ENCODE measurements at places on chromosomes 6 and 20. TPM values are rescaled to one million over a fixed set of nuclear protein-coding genes. Genes with fewer than 3 reads are reported as not detected.

GRCh38 chr6:116229287-116229913, 24.5 kb downstream of the TSPYL4 start:
- DNase-seq: peak; percentile 66

GRCh38 chr6:141988954-141989705, 143.6 kb upstream of the GJE1 start:
- peak; percentile 80 for DNase-seq

GPR63 gene
- under 0.01 TPM for total RNA-seq

WFDC12 gene
- total RNA-seq: not detected

GPSM3 gene
- total RNA-seq: 3.1 TPM

ARMC2 gene
- total RNA-seq: 0.79 TPM

RFX6 gene
- not detected for total RNA-seq

DNA sequence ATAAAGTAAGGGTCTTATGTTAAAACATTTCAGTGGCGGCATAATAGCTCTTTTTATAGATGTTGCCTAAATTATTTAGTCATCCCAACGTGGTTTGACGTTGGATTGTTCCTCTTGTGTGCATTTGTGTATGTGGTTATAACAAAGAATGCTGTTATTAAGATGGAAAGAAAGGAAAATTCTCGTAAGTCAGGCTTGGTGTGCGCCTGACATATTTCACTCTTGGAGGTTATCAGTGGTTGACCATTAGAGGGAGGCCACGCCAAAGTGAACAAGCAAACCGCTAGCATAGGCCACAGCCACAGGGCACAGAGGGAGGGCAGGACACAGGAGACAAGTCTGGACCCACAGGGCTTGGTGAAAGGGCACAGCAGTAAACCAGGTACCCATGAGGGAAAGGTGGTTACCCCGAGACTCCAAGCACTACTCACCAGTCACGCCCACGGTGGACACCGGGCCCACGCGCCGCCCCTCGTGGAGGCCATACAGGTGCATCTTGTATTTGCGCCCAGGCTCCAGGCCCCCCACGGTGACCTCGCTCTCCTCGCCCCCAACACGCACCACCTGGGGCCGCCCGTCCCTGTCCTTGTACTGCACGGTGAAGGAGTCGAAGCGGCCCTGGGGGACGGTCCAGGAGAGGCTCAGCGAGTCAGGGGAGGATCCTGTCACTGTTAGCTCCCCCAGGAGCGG, 22.9 kb downstream of the CYP21A2 start:
- DNase-seq: no peak

GRCh38 chr6:111173946-111174345, 86.6 kb downstream of the SLC16A10 start:
- peak; percentile 1 for DNase-seq

ADGRF1 gene
- not detected for total RNA-seq

CBFA2T2 gene
- 5.3 TPM for total RNA-seq

- peak; percentile 50 for DNase-seq
These were observed 57.4 kb downstream of the SYTL3 start for GRCh38 chr6:158707120-158707820.

DNA sequence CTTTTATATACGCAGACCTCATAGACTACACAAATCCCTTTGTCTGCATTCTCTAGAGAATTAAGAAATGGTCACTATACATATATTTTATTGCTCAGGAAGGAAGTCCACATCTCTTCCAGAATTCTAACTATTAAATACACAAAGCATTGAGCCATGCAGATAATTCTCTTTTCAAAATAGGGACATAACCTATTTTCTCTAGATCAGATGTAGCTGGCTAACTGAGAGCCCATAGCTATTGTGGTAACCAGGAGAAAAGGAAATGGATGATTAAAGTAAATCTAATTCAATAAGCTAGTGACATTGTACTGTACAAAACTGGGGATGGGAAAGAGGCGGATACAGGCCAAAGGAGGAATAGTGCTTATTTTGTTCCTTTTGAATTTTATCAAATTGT, 137.2 kb downstream of the BACH2 start:
- DNase-seq: no peak

GRCh38 chr6:28343898-28344677, 5.7 kb upstream of the ZKSCAN3 start:
- no peak for DNase-seq

- no peak for DNase-seq
These were observed 22.8 kb upstream of the FOXC1 start for GRCh38 chr6:1586861-1587450.

GRCh38 chr6:37309692-37310091, 44.1 kb upstream of the RNF8 start:
- no peak for DNase-seq

DNA sequence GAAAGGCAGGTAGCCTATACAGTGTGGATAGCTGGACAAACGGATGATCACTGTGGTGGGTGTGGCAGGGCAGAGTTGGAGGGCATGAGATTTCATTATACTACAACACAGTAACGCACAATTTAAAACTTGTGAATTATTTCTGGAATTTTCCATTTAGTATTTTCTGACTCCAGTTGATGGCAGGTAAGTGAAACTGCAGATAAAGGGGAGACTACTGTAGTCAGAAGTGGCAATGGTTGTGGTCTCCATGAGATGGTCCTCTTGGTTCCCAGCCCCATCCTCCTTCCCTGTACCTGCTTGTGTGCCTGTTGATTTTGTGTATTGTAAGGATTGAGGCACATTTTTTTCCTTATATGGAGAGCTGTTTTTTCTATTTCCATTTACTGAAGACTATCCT, 22.5 kb upstream of the SCAF8 start:
- no peak for DNase-seq

GRCh38 chr6:67887747-67888545, 747.1 kb upstream of the ADGRB3 start:
- no peak for DNase-seq

DNA sequence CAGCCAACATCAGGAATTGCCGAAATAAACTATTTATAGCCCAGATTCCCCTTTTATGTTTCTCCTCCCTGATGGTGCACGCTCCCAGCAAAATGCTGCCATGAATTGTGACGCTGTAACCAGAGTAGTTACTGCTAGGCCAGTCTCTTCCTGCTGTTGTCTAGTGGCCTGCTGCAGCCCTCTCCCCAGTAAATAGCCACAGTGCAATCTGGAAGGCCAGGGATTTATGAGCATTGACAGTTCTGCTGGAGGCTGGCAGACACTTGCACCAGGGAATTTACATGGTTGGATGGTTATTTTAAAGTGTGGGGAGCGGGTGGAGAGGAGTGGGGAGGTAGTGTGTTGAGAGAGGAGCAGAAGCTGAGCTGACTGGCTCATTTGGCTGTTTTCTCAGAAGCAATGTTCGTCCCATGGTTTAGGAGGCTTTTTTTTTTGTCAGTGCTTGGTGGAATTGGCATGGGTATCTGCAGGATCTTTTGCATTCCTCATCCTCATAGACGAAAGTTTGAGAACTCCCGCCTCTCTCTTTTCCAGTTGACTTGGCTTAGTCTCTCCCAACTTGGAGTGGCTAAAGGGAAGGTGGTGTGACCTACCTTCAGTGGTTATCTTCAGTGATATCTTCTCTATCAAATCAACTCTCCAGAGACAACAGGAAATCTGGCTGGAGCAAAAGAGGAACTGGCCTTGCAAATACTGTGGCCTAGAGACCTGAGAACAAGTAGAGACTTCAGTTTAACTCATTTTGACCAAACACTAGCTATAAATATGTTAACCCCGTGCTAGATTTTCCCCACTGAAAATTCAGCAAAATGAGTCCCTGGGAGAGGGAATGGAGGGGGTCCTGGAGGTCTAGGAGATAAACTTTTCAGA, 99.3 kb upstream of the VSTM2L start:
- DNase-seq: no peak

GRCh38 chr6:41201764-41202173, 820 bp upstream of the TREML2 start:
- DNase-seq: no peak

HCRTR2 gene
- not detected for total RNA-seq

TMEM200A gene
- total RNA-seq: 0.34 TPM

GRCh38 chr20:57819691-57820380, 110.0 kb upstream of the PMEPA1 start:
- DNase-seq: no peak

TRIM38 gene
- 8.9 TPM for total RNA-seq

DNA sequence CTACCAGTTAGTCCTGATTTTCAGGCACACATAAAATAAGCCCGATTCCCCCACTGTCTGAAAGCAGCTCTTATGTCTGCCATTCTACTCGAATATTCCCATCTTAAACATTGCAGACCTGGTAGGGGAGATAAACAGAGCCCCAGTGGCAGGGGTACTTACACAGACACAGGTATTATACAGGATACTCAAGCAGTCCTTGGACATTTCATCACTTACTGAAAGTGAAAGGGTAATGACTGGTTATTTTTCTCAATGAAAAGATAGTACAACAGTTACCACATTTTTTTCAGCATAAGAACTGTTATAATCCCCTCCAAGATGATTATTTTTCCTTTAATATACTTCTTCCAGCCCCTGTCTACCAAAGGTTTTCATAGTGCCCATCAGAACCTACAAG, 37.8 kb downstream of the TRPC4AP start:
- no peak for DNase-seq

- no peak for DNase-seq
These were observed 13.7 kb downstream of the SPATA2 start for GRCh38 chr20:49901588-49901987.

PRPF6 gene
- total RNA-seq: 79.6 TPM

GRCh38 chr6:55584654-55585354, 5.8 kb upstream of the HMGCLL1 start:
- no peak for DNase-seq

MTRF1L gene
- 24.8 TPM for total RNA-seq

XKR7 gene
- total RNA-seq: not detected

SMLR1 gene
- total RNA-seq: not detected

LHFPL5 gene
- total RNA-seq: not detected

FLOT1 gene
- 124 TPM for total RNA-seq

DNA sequence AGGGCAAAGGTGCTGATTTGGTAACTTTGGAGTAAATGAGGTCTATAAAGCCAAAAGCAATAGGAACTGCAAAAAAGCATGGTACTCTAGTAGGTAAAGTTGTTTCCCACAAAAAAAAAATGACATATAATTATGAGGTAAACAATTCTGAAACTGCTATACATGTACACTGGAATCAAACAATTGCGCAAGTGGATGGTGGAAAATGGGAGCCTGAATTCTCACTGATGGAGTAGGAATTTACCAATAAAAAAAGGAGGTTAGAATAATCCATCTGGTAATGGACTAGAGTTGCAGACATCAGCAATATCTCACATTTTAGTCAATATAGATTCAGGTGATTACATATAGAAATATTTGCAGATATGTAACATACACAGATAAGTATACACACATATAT, 5.0 kb upstream of the KAT14 start:
- DNase-seq: no peak

DNA sequence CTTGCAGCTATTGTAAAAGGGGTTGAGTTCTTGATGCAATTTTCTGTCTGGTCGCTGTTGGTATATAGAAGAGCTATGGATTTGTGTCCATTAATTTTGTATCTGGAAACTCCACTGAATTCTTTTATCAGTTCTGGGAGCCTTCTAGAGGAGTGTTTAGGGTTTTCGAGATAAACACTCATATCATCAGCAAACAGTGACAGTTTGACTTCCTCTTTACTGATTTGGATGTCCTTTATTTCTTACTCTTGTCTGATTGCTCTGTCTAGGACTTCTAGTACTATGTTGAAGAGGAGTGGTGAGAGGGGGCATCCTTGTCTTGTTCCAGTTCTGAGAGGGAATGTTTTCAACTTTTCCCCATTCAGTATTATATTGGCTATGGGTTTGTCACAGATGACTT, 120.8 kb upstream of the SSTR4 start:
- no peak for DNase-seq

- no peak for DNase-seq
These were observed 204.8 kb downstream of the TPBG start for GRCh38 chr6:82568290-82568993.

SPDEF gene
- total RNA-seq: not detected

DNA sequence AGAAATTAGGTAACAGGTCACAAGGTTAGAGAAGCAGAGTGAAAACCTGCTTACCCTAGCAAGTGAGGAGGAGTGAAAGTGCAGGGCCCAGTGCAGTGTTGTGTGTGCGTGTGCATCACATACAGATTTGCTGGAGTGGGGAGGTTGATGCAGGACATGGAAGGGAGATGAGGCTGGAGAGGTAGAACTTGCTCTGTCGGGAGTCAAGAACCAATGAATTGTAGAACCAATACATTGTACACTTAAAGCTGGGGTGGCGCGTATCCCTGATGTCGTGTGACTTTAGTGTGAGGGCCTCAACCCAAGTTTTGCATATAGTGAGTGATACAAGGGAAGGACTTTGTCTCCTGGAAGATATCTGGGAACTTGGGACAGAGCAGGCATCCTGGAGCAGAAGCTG, 48.6 kb downstream of the JARID2 start:
- no peak for DNase-seq

TRIM40 gene
- total RNA-seq: not detected

LINC00237 gene
- not detected for total RNA-seq

NT5DC1 gene
- total RNA-seq: 3.7 TPM

EYA2 gene
- not detected for total RNA-seq

GRCh38 chr6:155054491-155055250, 59.6 kb downstream of the TIAM2 start:
- DNase-seq: peak; percentile 45

DNA sequence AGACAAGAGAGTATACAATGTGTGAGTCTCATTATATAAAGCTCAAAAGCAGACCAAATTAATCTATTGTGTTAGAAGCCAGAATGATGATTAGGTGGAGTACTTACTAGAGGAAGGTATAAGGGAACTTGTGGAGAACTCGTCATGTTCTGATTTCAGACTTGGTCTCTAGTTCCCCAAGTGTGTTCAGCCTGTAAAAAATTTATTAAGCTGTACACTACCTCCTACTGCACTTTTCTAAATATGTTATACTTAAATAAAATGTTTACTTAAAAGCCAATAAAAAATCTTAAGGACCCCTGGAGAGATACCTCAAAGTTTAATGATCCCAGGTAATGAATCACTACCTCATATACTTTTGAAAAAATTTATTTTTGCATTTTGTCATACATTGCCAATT, 130.4 kb upstream of the PLCB4 start:
- DNase-seq: no peak

- DNase-seq: peak; percentile 95
These were observed 51.3 kb downstream of the PTPN1 start for GRCh38 chr20:50561379-50562078.

SYTL3 gene
- 0.70 TPM for total RNA-seq

GABRR2 gene
- 0.14 TPM for total RNA-seq

DNA sequence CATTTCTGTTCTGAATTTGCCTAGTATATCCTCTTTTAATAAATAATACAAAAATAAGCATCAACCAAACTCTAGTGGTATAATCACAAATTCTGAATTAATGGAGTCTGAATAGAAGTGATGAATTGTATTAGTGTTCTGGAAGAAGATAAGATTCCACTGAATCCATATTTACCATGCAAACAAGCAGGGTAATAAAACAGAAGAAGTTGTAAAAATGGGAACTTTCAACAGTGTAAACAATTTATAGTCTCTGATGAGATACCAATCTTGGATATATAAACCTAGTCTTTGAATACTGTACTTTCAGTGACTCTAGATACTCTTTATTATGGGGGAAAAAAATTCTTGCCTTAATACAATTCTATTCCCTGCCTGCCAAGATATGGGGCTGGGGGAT, 197.6 kb downstream of the KHDC1L start:
- DNase-seq: no peak

KCNK17 gene
- not detected for total RNA-seq

Data from dermis blood vessel endothelial cell (primary cell).